Activated CD8-positive, alpha-beta memory T cell treated with anti-CD3 and anti-CD28 coated beads for 24 hours (primary cell): ENCODE measurements at places on chromosomes 2 and 18.

DNA sequence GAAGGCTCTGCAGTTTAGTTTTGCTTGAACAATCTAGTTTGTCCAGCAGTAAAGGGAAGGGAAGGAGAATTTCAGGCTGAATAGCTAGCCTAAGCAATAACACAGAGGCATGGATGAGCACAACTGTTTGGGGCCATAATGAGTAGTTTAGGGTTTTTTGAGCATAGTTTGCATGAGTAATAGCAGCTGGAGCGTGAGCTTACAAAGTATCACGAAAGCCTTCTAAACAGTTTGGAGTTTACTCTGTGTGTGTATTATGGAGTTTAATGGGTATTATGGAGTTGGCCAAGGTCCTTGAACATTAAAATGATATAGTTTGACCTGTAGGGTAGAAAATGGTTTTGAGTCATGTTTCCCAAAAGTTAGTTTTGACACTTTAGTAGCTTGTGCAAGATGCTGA, 782.3 kb downstream of the ERBB4 start:
- no peak for DNase-seq

DNA sequence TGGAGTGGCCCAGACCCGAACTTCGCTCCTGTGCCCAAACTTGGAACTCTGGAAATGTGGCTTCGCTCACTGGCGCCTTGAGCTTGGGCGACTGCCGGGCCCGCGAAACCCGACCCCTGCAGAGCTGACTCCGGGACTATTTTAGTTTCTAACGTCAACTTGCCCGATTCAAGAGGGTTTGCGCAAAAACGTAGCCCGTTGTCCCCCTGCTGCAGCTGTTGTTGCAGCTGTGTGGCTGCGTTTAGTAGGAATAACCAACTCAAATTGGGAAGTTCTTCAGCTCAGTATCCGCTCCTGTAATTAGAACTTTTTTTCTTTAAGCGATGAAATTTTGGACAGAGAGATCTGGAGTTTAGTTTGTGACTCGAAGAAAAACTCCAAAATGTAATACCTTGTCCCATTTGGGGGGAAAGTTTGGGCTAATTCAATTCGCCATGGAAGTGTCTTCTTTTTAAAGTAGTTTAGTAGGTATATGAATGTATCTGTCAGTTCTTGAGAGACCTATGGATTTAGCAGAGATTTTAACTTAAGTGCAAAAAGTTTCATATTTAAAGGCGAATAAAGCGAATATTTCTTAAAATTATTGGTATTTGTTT, 559 bp downstream of the MYL12A start:
- DNase-seq: no peak

GRCh38 chr2:167749016-167749415, 498.4 kb downstream of the STK39 start:
- DNase-seq: no peak

- no peak for DNase-seq
Measured at GRCh38 chr2:190052307-190052706, 10.2 kb downstream of the MSTN start.

DNA sequence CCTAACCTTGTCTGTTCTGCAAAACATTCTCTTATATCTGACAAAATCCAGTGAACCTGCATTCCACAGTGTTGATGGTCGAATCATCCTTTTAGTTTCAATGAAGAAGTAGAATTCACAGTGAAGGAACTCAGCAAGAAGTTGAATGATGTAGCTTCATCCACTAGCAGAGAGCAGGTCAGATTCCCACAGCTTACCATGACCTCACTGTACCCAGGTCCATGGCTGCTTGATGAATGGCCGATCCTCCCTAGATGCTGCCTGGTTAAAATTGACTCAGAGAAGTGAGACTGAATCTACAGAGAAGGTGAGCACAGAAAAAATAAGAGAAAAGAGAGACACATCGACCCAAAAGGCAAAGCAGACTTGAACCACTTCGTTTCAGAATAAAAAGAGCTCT, 906.0 kb upstream of the CHAC2 start:
- no peak for DNase-seq

GRCh38 chr2:238021327-238021726, 39.5 kb upstream of the SCLY start:
- DNase-seq: no peak

DNA sequence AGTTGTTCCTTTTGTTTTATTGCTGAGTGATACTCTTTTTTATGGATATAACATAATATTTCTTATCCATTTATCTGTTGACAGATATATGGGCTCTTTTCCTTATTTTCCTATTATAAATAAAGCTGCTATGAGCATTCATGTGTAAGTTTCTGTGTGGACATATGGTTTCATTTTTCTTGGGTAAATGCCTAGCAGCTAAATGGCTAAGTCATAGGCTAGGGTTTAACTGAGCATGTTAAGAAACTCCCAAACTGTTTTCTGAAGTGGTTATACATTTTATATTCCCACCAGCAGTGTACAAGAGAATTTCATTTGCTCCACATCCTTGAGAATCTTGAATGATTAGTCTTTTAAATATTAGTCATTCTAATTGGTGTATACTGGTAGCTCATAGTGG, 786.6 kb upstream of the CDH2 start:
- no peak for DNase-seq
